ENCODE measurements at places on chromosomes 4 and X.

DNA sequence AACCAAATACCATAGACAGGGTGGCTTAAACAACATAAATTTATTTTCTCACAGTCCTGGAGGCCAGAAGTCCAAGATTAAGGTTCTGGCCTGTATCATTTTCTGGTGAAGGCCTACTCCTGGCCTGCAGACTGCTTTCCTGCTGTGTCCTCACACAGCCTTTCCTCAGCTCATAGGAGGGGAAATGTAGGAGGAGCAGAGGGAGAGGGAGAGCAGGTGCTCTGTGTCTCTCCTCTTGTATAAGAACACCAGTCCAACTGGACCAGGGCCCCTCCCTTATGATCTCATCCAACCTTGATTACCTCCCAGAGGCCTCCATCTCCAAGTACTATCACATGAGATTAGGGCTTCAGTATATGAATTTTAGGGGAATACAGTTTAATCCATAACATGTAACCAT is 34.3 kb downstream of the RAPGEF2 start:
- DNase-seq, result no peak

DNA sequence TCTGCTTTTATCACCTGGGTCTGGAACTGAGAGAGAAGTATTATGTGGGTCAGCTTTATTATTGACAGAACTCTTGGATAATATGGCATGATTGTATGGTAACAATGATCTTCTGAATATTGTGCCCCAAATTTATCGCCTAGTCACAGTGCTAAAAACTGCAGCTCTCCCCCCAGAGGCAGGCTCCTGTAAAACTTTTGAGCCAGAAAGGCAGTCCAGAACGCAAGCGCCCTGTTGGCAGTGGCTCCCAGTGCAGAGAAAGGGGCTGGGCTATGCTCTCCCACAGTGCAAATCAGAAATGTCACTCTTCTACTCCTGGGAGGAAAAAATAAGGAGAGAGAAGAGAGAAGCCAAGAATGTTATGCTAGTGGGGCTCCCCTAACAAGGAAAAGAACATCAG is 50.5 kb downstream of the HELT start:
- DNase-seq, result no peak

- DNase-seq, result no peak
Measured at GRCh38 chrX:97009391-97009790, 125.7 kb downstream of the RPA4 start.

- DNase-seq, result no peak
Measured at GRCh38 chrX:10636337-10636736, 16.0 kb upstream of the MID1 start.

DNA sequence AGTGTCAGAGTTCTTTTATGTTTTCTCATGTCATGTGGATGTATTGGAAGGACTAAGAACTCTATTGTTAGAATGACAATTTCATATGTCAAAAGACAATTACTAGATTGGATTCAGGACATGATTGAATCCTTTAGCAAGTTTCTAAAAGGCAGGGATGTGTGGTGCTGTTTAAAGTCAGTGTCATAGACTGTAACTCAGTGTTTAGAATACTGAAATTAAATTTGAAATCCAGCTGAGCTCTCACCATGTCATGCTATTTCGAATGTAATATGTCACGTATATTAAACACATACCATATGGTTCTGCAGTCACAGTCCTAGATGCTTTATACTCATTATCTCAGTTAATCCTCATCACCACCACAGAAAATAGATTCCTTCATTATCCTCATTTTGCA is 7.8 kb downstream of the GUCY1B1 start:
- no peak for DNase-seq

GRCh38 chrX:23515028-23515427 is 152.3 kb upstream of the PRDX4 start:
- DNase-seq, result no peak

- no peak for DNase-seq
Measured at GRCh38 chrX:154380787-154381186, 1.7 kb downstream of the EMD start.

- DNase-seq, result no peak
Measured at GRCh38 chr4:162498168-162498567, 334.4 kb upstream of the FSTL5 start.

GRCh38 chr4:8701126-8702019 is 108.8 kb downstream of the CPZ start:
- no peak for DNase-seq

DNA sequence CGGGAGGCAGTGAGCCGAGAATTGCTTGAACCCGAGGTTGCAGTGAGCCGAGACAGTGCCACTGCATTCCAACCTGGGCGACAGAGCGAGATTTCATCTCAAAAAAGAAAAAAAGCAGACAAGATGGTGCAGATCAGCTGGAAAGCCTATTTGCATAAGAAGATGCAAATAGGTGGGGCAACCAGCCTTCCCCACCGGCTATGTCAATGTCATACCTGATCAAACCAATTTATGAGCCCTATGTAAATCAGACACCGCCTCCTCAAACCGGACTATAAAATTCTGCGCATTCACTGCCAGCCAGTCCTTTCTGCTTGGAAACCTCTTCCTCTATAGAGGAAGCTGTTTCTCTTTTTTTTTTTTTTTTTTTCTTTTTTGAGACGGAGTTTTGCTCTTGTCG is 64.5 kb upstream of the CHRNA9 start:
- no peak for DNase-seq

- DNase-seq, result no peak
Measured at GRCh38 chrX:130174045-130174704, 2.4 kb downstream of the RAB33A start.

- DNase-seq, result no peak
Measured at GRCh38 chrX:63782515-63782914, 2.5 kb downstream of the ARHGEF9 start.

- DNase-seq, result peak; percentile 26
Measured at GRCh38 chr4:25439918-25440477, 62.9 kb downstream of the ANAPC4 start.

DNA sequence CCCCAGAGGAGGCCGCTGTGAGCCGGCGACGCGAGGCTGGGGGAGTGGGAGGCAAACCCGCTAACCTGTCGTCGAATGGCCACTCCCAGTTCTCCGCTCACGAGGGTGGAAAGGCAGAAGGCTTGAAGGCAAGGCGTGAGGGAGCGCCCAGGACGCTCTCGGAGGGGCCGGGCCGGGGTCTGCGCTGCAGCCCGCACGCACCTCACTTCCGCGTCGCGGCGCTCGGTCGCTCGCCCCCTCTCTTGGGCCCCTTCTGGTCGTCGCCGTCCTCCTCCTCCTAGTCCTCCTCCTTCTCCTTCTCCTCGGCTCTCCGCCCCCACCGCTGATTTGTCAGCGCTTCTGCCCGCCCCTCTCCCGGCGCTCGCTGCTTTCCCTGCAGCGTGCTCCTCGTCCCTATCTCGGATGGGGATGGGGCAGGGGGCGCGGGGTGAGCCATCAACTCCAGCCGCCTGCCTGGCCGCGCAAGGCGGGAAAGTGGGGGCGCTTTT is at the start of gene SNCA:
Gene SNCA, minus strand, starts transcription at position 265 of the 488 bp plus-strand sequence. CDS start 1,494 bp downstream, outside the sequence.
- DNase-seq, result peak; percentile 11

GRCh38 chrX:13330446-13330845 is 10.6 kb upstream of the ATXN3L start:
- no peak for DNase-seq

GRCh38 chr4:145635117-145635516 is 15.9 kb downstream of the MMAA start:
- no peak for DNase-seq

- no peak for DNase-seq
Measured at GRCh38 chr4:3867403-3868100, 101.4 kb downstream of the ADRA2C start.

DNA sequence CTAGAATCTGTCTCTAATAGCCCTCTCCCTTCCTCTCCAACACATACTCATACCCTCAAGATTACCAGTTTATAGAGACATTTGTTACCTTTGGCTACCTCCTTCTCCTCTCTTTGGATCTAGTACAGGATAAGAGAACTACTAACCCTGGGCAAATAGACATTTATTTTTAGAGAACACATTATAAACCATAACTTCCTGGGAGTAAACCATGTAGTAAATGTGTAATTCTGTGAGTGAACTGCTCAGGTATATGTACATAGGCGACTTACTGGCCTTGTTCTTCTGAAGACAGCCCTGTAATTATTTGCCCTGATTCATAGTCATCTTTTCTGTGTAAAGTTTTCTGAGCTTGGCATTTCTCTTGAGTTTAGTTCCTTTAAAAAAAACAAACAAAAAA is 94.2 kb downstream of the KDM6A start:
- DNase-seq, result no peak

DNA sequence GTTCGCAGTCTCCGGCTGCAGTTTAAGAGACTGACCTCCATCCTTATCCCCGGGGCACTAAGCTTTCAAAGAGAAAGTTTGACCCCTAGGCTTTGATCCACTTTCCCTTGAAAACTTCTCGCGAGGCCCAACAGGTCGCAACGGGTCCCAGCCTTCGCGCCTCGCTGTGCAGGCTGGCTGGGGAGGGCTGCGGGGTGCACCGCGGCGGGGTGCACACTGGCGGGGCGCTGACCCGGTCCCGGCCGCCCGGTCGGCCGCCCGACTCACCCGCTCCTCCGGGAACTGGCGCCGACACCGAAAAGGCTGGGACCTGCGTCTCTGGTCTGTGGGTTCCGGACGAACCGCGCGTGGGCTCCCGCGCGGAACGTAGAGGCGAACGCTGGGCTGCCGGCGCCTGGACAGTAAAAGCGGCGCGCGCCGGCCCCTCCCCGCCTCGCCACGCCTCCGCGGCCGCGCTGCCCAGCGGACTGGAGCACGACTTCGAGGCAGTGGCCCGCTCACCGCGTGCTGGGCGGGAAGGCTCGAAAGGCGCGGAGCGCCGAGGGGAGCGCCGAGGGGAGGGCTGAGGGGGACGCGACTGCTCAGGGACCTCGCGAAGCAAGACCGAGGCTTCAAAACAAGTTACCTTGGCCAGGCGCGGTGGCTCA is at the start of gene TAF7L:
Gene TAF7L, minus strand, starts transcription at position 378 of the 647 bp plus-strand sequence. CDS start 3,791 bp downstream, outside the sequence.
- no peak for DNase-seq

DNA sequence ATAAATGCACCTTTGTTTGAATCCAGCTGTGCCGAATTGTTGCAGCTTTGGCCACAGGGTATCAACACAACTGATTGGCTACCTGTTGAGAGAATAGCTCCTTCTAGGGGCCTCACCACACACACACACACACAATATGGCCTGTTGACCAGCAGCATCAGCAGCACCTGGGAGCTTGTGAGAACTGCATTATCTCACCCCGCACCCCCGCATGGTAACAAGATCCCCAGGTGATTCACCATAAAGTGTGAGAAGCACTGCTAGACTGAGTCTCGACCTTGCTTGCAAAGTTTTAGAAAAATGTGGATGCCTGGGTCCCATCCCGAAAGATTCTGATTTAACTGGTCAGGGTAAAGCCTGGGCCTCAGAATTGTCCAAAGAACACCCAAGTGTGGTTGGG is 176.9 kb upstream of the PRPS2 start:
- DNase-seq, result no peak

DNA sequence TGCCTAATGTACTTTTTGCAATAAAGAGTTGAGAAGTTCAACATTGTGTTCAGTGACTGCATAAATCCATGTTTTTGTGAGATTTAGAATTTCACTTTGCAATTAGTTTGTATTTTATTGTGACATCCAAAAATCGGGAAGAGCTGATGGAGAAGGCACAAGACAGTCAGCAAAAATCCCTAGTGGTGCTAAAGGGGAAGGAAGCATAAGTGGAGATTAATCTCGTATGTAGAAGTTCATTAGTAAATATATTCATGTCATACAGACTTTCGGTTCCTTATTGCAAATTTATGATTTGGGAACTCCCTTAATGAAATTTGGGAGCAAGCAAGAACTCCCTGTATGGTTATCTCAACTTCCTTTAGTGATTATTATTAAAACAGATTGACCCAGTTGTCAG is 57.8 kb upstream of the SLC39A8 start:
- no peak for DNase-seq

- DNase-seq, result no peak
Measured at GRCh38 chrX:16585486-16586376, 64.2 kb upstream of the S100G start.

- DNase-seq, result no peak
Measured at GRCh38 chr4:4990857-4991540, 28.3 kb downstream of the CYTL1 start.

- no peak for DNase-seq
Measured at GRCh38 chr4:71266090-71266794, 72.6 kb upstream of the SLC4A4 start.

DNA sequence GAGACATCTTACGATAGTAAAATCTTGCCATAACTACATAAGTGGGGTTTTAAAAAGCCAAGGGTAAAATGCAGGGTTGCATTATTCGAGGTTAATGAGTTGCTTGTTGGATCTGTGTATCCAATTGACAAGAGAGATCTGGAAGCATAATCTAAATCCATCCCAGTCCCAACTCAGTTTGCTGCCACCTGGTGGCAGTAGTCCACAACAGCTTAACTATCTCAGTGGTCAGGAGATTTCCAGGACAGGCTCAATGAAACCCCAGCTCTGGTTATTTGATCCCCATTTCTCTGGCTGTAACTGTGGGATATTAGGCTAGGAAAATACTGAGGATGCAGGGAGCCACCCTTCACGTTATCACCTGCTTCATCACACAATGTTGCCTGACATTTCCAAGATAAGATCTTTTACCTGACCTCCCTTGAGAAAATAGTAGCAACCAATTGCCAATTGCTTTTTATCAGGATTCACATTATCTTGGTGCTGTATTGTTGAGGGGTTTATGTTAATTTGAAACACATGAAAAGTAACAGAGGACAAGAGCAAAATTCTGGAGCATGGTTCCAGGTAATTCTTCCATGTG is 88.2 kb upstream of the TNIP3 start:
- peak; percentile 43 for DNase-seq

DNA sequence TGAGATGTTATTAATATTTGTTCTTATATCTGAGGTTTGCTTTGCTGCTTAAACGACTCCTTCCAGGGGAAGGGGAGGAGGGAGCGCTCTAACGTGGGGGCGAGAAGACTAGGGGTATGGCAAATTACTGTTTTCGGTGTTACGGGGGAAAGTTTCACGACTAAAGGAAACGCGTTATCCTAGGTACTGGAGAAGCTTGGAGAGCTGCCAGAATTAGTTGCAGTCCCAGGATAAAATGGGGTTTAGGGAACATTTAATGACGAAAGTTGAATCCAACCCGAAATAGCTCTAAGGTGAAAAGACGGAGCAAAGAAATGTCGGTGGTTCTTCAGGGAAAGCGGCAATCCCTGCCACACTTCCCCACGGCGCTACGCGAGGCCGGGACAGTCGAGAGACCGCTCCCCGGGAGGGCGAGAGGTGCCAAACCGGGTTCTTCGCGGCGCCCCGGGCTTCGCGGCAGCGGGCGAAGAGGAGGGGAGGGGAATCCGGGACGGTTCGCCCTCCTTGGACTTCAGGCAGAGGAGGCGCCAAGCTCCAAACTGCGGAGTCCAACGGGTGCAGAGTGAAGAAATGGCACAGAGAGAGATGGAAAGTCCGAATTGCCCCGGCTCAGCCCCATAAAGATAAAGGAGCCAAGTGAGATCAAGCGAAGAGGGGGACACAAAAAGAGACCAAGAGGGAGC is 724 bp downstream of the THOC2 start:
- DNase-seq, result no peak

DNA sequence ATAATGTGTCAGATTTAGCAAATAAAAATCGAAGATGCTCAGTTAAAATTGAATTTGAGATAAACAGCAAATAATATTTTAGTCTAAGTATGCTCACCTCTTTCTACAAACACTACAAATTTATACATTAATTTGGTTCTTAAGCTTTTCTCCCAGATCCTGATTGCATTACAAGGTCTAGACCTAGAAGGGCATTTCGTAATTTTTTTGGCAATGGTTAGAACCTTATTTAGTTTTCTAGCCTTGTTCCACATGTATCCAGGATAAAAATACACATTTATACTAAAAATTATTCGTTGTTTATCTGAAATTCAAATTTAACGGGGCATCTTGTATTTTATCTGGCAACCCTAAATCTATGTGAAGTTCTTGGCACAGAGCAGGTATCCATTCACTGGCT is 2.5 kb upstream of the CDKL5 start:
- no peak for DNase-seq
